ENCODE measurements at places on chromosomes 13 and 19. TPM values are rescaled to one million over a fixed set of nuclear protein-coding genes. Genes with fewer than 3 reads are reported as not detected.

LRG1 gene
- 24.4 TPM for total RNA-seq

IL12RB1 gene
- total RNA-seq, result 0.53 TPM

RNF17 gene
- total RNA-seq, result not detected

LRFN3 gene
- 10.0 TPM for total RNA-seq

MATK gene
- total RNA-seq, result 1.2 TPM

DNA sequence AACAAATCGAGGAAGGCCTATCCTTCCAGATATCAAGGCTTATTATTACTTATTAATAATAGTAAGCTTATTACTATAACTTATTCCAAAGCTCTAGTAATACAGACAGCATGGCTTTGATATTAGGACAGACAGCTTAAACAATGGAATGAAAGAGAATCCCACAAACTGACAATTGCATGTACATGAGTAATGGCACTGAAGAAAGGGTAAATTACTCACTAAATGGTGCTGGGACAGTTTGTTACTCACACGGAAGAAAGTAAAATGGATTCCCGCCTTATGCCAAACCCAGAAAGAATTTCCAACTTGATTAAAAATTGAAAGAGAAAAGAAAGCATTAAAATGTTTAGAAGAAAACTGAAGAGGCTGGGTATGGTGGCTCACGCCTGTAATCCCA, 60.3 kb downstream of the MIPEP start:
- no peak for DNase-seq

DNA sequence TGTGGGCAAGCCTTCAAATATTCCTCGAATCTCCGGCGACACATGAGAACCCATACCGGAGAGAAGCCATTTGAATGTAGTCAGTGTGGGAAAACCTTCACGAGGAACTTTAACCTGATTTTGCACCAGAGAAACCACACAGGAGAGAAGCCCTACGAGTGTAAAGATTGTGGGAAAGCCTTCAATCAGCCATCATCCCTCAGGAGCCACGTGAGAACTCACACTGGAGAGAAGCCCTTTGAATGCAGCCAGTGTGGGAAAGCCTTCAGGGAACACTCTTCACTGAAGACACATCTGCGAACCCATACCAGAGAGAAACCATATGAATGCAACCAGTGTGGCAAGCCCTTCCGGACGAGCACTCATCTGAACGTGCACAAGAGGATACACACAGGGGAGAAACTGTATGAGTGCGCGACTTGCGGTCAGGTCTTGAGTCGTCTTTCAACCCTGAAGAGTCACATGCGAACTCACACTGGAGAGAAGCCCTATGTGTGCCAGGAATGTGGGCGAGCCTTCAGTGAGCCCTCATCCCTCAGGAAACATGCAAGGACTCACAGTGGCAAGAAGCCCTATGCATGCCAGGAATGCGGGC, 28.8 kb downstream of the ZNF333 start:
- DNase-seq, result no peak

- DNase-seq, result no peak
Observed at GRCh38 chr13:113759525-113760137, 605 bp downstream of the TMEM255B start.

DNA sequence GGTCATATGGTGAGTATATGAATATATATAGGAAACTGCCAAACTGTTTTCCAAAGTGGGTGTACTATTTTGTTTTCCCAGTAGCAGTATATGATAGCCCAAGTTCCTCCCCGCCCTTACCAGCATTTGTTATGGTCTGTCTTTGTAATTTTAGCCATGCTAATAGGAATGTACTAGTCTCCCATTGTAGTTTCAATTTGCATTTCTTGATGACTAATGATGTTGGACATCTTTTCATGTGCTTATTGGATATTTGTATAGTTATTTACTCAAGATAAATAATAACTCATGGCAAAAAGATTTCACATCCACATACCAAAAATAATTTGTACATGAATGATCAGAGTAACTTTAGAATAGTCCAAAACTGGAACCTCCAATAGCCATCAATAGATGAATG, 75.3 kb upstream of the SERP2 start:
- DNase-seq, result no peak

DNA sequence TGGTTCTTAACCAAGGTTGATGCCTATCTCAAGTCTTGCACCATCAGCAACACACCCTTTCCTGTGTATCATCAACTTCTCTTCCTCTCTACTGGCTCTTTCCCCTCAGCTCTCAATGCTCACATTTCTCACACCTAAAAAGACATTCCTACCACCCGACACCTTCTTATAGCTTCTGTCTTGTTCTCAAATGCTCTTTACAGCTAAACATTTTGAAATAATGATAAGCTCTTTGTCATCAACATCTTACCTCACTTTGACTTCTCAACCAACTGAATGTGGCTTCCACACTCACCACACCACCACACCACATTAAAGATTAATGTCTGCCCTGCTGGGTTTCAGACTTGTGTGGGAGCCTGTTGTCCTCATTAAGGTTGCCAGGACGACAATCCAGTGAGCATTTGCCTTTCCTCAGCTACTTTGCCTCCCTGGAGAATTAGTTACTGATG, 67.8 kb downstream of the RXFP2 start:
- no peak for DNase-seq

GRCh38 chr13:102983496-102983895, 82.7 kb downstream of the SLC10A2 start:
- DNase-seq, result no peak

- DNase-seq, result no peak
Observed at GRCh38 chr13:61052175-61052574, 363.5 kb downstream of the PCDH20 start.
